Central memory CD4-positive, alpha-beta T cell (primary cell): ENCODE measurements at places on chromosomes 1 and 21.

DNA sequence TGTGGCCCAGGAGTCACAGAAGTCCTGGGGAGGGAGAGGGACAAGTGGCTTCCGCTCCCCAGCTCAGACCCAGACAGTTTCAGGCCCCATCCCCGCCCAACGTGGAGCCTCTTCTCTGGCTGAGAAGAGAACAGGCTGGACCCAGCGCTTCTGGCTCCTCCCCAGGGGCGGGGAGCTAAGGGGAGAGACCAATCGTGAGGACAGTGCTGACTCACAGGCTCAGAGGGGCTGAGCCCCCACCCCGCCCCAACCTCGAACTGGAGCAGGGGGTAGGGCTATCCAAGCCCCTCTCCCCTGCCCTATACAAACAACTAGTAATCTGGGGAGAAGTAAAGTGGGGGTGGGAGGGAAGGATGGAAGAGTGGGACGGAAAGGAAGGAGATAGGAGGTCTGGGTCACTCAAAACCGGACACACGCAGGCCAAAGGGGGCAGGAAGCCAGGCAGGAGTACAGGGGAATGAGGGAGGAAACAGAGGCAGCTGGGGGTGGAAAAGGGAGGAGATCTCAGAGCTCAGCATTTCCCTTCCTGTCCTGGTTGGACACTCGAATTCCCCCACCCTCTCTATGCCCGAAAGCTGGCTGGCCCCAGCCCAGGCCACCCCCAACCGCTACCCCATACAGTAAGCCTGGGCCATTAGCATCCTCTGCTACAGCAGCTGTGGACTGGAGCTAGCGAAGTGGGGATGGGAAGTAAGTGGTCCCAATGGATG lies at the start of gene SHC1:
SHC1 (minus strand) TSS at position 117 of the 710 bp plus-strand sequence. CDS start 221 bp downstream, outside the sequence.
- no peak for DNase-seq

DNA sequence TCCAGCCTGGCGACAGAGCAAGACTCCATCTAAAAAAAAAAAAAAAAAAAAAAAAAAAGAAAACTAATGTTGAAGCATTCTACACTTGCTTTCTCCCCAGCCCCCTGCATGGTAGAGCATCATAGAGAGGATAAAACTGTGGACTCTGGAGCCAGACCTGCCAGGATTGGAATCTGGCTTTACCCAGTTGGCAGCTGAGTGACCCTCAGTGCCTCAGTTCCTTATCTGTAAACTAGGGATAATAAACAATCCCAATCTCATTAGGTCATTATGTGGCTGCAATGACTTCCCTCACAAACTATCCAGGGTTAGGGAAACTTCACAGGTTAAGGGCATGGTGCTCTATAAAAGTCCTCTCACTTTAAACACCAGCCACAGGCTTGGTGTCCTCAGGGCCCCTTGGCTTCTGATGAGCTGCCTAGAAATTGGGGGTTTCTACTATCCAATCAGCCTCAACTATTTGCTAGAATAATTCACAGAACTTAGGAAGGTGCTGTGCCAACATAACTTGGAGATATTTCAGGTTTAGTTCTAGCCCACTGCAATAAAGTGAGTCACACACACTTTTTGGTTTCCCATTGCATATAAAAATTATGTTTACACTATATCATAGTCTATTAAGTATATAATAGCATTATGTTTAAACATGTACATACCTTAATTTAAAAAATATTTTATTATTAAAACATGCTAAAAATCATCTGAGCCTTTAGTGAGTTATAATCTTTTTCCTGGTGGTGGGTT lies 180.5 kb upstream of the B3GALT2 start:
- DNase-seq = no peak

DNA sequence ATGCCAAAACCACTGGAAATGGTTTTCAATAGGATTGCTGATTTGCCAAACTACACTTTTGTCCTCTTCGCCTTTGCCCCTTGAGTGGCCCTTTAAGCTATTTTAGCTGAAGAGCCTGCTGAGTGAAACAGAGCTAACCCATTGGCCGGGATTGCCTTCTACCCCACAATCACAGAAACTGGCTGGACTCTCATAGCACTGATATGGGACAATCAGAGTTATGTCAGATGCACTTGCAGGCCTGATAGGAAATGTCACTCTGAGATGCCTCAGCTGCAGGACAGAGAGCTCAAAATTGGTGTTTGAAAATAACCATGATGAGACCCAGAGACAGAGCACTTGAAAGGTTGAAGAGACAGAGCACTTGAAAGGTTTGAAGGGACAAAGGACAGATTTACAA lies 354.4 kb downstream of the BRINP2 start:
- DNase-seq = no peak

GRCh38 chr1:235098547-235098946 lies 30.1 kb downstream of the TOMM20 start:
- no peak for DNase-seq

DNA sequence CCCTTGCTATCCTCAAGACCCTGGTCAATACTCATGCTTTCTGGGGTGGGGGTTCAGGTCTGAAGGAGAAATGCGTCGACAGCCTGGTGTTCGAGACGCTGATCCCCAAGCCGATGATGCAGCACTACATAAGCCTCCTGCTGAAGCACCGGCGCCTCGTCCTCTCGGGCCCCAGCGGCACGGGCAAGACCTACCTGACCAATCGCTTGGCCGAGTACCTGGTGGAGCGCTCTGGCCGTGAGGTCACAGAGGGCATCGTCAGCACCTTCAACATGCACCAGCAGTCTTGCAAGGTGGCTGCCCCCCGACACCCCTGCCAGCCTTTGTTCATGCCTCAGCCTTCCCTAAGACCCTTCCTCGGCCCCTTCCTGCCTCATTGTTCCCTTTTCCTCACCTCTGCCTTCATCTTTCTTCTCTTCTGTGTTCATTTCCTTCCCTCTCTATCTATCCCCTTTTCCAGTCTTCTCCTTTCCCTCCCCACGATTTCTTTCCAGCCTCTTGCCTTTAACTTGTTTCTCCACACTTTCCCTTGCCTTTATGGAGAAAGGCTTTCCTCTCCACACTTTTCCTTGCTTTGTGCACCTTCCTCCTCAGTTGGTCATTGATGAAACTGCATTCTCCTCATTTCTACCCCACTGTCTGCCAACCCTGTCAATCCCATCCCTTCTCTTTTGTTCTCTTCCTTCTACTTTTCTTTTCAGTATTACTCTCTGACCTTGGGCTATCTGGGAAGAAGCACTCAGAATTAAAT lies 18.3 kb upstream of the IPO9 start:
- no peak for DNase-seq
